Suppressor macrophage treated with lipopolysaccharide for 1 hour (primary cell): ENCODE measurements at places on chromosomes 1 and 21.

GRCh38 chr1:213374369-213374768, 323.3 kb downstream of the RPS6KC1 start:
- peak; percentile 66 for DNase-seq

DNA sequence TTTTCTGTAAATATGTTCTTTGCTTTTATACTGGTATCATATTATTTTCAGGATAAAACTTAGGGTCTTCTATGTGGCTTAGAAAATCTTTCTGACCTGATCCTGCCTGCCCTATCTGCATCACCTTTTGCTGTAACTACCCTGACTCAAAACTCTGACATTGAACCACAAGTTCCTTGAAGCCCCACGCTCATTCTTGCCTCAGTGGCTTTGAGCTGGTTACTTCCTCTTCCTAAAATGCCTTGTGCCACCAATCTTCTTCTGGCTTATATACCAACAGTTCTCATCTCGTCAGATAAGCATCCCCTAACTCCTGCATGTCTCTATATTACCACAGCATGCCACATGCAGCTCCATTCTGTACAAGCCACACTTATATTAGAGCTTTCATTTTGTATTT, 84.5 kb upstream of the LRRC7 start:
- no peak for DNase-seq

DNA sequence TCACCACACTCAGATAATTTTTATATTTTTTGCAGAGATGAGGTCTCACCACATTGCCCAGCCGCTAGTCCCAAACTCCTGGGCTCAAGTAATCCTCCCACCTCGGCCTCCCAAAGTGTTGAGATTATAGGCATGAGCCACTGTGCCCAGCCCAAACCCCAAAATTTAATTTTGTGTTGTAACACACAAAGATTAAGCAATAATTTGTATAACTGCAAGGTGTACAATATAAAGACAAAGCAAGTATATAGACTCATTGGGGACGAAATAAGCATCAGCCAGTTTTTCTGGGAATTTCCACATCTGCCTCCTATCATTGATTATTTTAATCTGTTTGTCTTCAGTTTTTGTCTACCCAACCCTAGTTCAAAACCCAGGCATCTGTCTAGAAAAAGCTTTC, 42.7 kb downstream of the ST7L start:
- no peak for DNase-seq

GRCh38 chr1:178224358-178224757, 130.5 kb downstream of the RASAL2 start:
- DNase-seq: no peak

DNA sequence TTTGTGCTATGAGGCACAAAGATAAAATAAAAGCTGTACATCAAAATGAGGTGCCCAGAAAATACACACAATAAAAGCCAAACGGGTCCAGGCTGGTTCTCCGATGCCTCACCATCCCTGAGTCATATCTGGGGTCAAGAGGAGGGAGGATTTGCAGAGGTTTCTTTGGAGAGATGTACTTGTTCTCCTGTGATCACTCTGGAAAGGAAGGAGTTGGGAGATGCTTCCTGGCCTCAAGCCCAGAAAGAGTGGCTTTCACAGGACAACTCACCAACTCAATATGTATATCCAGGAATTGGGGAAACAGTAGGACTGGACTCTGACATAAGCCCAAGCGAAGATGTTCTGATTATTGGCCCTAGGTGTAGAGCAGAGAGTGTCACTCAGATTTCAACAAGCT, 51.9 kb downstream of the DIPK1A start:
- no peak for DNase-seq

DNA sequence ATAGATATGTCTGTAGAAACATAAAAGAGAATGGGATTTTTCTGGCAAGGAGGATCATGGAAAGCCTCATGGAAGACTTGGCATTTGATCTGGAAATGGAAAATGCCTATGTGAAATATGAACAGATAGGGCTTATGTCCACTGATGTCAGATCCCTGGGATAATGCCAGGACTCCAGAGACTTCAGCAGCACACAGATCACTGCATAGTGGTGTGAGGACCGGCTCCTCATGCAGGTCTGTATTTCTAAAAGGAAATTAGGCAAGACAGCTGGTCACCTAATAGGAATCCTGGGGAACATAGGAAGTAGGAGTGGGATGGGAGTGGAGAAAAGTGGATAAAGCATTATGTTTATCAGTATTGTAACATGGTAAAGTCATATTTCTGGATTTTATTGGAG, 56.8 kb upstream of the IPO9 start:
- DNase-seq: no peak

GRCh38 chr1:39003794-39004193, 12.7 kb downstream of the AKIRIN1 start:
- DNase-seq: peak; percentile 57

- peak; percentile 78 for DNase-seq
Measured at GRCh38 chr21:26061437-26061836, 109.1 kb downstream of the APP start.

- peak; percentile 64 for DNase-seq
Measured at GRCh38 chr1:170533298-170533697, 1.3 kb downstream of the GORAB start.

GRCh38 chr1:211951856-211952255, 83.5 kb downstream of the INTS7 start:
- DNase-seq: peak; percentile 34

DNA sequence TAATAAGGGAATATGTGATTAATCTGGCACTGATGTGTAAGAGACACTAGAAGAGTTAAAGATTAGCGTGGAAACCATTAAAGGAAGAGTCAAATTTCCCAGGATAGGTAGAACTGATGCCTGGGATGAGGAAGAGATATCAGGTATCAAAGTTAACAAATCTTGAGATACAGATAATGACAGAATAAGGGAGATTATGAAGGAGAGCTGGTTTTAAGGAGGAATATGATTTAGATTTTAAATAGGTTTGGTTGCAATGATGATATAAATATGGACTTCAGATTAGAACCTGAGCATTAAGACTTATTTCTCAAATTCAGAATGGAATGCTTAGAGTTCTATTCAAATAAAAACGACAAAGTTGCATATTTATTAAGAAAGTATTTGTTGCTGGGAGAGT, 26.2 kb downstream of the MAGI3 start:
- no peak for DNase-seq

DNA sequence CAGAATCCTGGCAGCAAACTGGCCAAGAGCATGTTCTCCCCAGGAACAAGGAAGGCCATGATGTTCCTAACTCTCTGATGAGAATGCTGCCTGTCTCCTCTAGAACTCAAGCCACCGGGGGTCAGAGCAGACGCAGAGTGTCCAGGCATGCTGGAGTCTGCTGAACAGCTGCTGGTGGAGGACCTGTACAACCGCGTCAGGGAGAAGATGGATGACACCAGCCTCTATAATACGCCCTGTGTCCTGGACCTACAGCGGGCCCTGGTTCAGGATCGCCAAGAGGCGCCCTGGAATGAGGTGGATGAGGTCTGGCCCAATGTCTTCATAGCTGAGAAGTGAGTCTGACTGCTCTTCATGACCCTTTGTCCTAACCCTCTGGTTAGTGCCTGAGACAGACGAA, 23.4 kb downstream of the STYXL2 start:
- DNase-seq: no peak

DNA sequence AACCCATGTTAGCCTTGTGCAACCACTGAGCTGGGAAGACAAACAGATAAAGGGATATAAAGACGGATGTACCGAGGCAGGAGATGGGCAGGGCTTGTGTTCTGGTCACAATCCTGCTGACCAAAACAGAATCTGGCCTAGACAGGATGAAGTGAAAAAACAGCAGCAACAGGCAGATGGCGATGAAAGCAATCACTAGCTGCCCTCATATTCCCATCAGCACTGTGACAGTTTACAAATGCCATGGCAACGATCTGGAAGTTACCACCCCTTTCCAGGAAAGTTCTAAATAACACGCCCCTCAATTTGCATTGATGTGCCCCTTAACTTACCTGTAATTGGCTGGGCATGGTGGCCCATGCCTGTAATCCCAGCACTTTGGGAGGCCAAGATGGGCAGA, 40.6 kb upstream of the CD46 start:
- no peak for DNase-seq

- DNase-seq: no peak
Measured at GRCh38 chr1:49059087-49059486, 282.4 kb upstream of the BEND5 start.

- DNase-seq: peak; percentile 61
Measured at GRCh38 chr1:228986093-228986904, 251.0 kb downstream of the RHOU start.

- DNase-seq: no peak
Measured at GRCh38 chr1:164515231-164515630, 43.8 kb upstream of the PBX1 start.

DNA sequence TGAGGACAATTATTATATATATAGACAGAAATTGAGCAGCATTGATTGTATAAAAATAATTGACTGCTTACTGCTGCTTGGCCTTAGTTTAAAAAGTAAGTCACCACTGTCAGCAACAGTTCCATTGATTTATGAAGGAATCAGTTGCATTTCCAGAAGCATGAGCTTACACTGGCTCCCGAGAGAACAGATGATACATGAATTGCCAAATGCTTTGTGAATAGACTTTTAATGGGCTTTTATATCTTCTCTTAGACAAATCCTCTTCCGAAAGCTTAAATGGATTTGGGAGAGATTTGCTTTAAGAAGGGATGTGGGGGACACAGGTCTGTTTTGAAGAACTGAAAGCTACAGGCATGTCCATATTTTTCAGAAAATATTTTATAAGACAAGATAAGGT, 7.5 kb downstream of the FHAD1 start:
- DNase-seq: no peak

DNA sequence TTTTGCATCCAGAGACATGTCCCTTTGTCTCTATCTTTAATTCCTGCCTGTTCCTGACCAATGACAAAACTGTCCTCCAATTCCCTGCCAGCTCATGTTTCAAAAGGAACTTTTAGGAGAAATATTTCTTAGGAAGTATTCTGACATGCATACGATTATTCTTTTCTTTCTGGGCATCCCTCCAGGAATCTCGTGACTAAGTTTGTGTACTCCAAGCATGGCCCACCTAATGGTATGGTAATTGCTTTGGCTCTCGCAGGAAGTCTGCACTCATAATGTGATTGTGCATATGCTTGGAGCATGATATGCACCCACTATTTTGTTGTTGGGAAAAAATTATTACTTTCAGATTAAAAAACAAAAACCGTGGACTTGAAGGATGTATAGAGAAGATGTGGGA, 256.4 kb downstream of the PRDM2 start:
- DNase-seq: no peak

GRCh38 chr1:20322081-20322824, 31.6 kb downstream of the VWA5B1 start:
- DNase-seq: peak; percentile 20

GRCh38 chr1:244053831-244054230, 2.7 kb downstream of the ZBTB18 start:
- DNase-seq: no peak

DNA sequence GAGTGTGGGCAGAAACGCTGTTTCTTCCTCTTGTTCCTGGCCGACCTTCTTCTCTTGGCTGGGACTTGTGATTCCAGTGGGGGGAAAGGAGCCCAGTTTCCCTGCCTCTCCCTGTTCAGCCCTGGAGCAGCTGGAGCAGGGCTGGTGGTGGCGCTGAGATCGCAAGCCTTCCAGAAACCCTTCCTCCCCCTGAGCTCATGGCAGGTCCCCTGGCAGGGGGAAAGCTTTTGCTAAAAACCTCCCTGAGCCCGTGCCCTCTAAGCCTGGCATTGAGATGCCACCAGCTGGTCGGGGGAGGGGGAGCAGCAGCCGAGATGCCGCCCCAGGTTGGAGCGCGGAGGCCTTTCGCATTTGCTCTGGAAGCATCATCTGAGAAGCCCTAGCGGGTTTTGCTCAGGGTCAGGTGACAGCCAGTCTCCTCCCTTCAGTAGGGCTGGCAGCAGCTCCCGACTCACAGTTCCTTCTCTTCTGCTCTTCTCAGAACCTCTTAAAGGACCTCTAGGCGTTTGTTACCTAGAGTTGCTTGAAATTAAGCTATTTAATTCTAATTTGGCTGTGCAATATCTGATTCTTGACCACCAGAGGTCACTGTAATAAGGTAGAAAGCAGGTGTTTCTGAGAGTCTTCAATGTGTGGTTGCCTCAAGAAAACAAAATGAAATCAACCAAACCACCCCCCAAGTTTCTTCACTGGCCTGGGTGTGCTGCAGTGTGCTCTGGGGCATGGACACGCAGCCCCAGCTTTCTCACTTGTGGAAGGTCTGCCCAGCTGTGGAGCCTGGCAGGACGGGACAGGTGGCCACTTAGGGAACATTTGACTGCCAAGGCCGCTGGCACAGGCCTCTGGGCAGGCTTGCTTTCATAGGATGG, 257.3 kb downstream of the CAMTA1 start:
- peak; percentile 8 for DNase-seq

DNA sequence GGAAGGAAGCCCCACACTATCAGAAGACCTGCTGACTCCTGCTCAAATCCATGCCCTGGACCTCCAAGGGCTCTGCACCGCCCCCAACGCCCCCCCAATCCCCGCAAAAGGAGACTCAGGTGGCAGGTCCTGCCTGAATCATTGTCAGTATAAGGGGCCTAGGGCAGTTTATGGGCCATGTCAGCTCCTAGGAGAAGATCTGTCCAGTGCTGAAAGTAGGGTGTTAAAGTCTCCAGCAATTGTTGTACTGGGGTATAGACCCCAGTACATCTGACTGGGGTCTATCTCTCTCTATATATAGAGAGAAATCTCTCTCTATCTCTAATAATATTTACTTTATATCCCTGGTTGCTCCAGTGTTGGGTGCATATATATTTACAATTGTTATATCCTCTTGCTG, 12.1 kb upstream of the OLIG2 start:
- no peak for DNase-seq

DNA sequence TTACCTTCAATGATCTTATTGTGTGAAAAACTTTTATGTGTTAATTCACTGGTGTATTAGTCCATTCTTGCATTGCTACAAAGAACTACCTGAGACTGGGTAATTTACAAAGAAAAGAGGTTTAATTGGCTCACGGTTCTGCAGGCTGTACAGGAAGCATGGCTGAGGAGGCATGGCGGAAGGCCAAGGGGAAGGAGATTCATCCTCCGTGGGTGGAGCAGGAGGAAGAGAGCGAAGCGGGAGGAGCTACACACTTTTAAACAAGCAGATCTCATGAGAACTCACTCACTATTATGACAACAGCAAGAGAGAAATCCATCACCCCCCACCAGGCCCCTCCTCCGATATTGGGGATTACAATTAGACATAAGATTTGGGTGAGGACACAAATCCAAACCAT, 44.2 kb upstream of the RGS7 start:
- no peak for DNase-seq

GRCh38 chr1:59917026-59917784, 9.4 kb downstream of the CYP2J2 start:
- DNase-seq: no peak
